ENCODE measurements at places on chromosomes 6 and 20.

GRCh38 chr6:125953502-125953875, 3.1 kb upstream of the HINT3 start:
- no peak for DNase-seq

DNA sequence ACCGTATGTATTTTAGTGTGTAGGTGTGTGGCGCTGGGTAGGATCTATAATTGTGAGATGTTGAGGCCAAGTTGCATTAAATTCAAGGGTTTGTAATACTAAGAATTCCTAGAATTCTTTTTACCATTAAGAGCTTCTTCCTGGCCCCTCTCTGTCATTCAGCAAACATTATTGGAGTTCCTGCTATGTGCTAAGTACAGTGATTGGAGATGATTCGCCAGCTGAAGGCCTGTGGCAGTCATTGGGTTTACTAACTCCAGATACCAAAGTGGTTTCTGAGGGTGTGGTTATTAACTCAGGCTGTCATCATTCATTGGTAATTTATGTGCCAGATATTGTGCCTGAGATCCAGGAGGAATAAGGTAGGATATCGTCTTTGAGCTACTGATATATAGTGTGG, 167.1 kb downstream of the LAMA2 start:
- no peak for DNase-seq

DNA sequence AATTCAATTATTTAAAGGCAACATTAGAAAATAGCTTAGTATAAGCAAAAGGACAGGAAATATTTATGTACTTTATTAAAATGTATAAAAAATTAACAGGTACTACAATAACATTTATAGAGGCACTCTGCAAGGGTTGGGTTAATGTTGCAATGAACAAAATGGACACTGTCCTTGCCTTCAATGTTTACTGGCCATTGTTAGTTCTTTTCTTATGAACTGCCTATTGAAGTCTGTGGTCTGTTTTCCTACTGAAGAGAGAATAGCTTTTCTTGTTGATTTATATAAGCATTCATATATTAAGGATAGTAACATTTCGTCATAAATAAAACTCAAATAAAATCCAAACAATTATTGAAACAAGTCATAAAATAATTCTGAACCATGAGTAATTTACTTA, 135.3 kb upstream of the BEND6 start:
- DNase-seq = no peak

- no peak for DNase-seq
Measured at GRCh38 chr20:32582659-32583580, 2.2 kb downstream of the NOL4L start.

- no peak for DNase-seq
Measured at GRCh38 chr6:15484821-15485220, 178.0 kb downstream of the DTNBP1 start.

DNA sequence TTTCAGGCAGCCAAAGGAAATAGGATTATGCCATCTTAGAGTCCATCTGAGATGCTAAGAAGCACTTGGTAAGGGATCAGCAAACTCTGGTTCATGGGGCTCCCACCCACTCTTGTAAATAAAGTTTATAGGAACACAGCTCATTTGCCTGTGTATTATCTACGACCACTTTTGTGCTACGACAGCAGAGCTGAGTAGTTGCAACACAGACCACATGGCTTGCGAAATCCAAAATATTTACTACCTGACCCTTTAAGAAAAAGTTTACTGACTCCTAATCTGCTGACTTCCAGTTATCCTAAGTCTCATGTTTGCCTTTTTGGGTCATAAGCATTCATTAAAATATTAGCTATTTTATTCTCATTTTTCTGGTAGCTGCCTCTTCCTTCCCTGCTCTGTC, 859.0 kb downstream of the QKI start:
- DNase-seq = no peak

DNA sequence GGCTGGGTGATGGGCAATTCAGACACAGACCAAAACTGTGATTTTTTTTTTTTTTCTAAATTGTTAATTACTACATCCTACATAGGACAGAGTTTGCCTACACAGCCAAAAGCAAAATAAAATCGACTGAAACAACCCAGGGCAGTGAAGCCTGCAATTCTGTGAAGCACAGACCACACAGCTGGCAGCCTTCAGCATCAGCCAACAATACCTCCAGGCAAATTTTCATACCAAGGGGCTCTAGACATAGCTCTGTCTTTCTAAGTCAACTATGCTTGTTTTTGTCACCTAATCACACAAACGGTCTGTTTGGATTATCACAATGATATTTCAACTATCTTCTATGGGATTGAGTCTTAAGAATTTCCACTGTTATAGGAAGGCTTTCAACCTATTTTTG, 17.6 kb downstream of the RMND1 start:
- no peak for DNase-seq

DNA sequence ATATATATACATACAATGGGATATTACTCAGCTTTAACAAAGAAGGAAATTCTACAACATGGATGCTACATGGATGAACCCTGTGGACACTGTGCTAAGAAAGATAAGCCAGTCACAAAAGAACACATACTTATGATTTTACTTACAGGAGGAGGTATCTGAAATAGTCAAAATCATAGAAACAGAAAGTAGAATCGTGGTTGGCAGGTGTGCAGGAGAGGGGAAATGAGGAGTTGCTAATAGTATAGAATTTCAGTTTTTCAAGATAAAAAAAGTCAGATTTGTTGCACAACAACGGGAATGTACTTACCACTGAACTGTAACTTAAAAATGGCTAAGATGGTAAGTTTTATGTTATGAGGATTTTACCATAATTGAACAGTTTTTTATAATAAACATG, 706.3 kb downstream of the TFAP2A start:
- no peak for DNase-seq

DNA sequence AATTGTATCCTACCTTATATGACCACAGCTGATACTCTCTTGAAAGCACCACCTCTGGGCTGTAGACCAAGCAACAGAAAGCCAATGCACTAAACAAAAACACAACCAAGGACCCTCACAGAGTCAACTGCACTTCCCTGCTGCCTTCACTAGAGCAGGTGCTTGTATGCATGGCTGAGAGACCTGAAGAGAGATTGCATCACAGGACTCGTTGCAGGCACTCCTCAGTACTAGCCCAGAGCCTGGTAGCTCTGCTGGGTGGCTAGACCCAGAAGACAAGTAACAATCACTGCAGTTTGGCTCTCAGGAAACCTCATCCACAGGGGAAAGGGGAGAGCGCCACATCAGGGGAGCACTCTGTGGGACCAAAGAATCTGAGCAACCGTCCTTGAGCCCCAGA, 521.6 kb upstream of the IMPG1 start:
- no peak for DNase-seq

DNA sequence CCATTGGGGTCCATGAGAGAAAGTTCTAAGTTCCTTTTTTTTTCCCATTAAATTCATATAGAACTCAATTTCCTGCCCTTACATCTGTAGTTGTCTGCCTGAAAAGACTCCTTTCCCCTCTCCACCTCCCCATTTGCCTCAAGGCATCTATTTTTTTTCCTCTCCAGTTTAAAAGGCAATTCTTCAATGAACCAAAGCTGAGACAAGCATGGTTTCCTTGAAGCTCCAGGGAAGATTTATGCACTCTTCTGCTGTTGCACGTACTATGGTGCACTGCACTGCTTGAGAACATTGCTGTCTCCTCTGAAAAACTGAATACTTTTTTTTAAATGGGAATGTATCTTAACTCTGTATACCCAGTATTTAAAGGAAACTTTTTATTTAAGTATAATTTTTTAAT, 465.2 kb downstream of the CD83 start:
- DNase-seq = no peak

GRCh38 chr6:150177952-150178520, 35.2 kb downstream of the PPP1R14C start:
- no peak for DNase-seq

GRCh38 chr20:36485286-36485685, 56.0 kb upstream of the MYL9 start:
- no peak for DNase-seq

GRCh38 chr20:4545526-4545925, 176.2 kb upstream of the PRND start:
- DNase-seq = no peak

DNA sequence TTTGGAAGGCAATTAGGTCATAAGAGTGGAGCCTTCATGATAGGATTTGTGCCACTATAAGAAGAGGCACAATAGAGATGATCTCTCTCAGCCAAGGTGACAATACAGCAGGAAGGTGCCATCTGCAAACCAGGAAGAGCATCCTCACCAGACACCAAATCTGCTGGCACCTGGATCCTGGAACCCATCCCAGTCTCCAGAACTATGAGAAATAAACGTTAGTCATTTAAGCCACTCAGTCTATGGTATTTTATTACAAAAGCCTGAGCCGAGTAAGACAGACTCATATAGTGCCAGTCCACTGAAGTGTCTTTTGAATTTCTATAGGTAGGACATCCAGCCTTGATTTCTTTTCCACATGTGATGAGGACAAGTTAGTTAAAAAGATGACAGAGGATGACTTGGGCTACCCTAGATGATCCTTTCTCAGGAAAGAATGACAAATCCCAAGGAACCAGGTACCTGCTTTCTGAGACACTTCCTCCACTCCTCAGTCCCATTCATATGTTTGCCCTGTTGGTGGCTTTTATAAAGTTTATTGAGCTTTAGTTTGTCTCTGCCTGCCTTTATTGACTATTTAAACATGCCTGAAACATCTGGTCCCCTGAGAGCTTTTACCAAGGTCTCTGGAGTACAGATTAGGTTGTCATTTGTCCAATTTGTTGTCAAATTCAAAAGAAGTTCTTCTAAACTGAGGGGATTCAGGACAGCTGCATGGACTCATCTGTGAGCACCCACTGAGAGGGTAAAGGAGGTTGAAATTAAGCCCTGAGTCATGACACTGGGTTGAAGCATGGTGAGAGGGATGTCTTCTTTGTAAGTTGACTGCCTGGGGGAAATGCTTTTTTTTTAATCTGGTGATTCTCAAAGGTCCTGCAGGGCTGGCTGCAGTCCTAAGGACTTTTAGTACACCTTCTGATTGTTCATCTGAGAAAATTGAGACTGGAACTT, 165.0 kb upstream of the PLCB4 start:
- DNase-seq = no peak

DNA sequence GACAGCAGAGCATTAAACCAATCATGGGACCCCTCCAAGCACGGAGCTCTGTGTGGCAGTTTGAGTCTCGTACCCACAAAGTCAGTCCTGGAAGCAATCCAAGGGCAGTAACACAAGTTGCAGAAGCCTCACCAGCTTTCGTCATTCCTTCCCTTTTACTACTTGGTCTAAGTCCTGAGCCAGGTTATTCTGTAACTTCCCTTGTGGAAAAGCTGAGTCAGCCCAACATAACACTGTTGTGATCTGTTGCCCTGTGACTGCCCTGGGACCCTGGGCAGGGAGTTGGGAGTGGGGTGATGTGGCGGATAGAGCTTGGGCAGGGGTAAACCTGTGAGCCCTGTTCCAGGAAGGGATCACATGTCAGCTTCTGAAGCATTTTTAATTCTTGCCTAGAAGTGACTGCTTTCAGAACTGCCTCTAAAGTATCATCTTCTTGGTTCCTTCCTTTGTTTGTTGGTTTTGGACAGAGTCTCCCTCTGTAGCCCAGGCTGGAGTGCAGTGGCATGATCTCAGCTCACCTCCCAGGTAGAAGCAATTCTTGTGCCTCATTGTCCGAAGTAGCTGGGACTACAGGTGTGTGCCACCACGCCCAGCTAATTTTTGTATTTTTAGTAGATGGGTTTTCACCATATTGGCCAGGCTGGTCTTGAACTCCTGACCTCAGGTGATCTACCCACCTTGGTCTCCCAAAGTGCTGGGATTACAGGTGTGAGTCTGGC, 183.7 kb upstream of the JAG1 start:
- no peak for DNase-seq

DNA sequence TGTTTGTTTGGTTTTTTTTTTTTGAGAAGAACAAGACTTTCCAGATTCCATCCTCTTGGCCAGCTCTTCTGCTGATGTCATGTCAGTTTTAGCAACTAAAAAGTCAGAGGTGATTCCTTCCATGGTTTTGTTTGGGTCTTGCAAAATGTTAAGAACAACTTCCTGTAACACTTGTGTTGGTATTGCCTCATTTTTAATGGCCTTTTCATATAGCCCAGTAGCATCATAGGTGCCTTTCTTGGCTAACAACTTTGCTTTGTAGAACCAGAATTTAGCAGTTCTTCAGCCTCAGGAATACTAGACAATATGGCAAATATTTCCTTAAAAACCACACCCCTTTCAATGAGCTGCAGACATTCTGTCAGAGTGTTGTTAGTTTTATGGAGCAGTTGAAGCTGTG, 99.5 kb upstream of the SIRPG start:
- no peak for DNase-seq

DNA sequence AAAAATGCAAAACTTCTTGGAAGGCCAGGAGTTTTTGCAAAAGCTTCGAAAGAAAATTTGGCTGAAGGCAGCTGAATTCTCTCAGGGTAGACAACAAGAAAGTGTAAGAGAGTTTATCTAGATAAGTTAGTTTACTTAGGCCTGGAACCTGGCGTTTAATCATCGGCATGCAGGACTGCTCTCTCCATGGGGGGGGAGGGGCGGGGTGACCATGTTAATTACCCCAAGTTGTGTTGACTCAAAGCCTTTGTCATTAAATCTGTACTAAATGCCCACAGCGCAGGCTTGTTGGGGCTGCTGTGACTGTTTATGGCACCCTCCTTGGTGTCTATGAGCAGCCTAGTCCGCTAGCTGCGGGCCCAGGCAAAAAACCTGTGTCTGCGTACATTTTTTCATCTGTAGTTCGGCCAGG, 20.1 kb upstream of the ZNF451 start:
- no peak for DNase-seq

GRCh38 chr6:44234101-44235025, 11.0 kb downstream of the SLC29A1 start:
- DNase-seq = no peak

DNA sequence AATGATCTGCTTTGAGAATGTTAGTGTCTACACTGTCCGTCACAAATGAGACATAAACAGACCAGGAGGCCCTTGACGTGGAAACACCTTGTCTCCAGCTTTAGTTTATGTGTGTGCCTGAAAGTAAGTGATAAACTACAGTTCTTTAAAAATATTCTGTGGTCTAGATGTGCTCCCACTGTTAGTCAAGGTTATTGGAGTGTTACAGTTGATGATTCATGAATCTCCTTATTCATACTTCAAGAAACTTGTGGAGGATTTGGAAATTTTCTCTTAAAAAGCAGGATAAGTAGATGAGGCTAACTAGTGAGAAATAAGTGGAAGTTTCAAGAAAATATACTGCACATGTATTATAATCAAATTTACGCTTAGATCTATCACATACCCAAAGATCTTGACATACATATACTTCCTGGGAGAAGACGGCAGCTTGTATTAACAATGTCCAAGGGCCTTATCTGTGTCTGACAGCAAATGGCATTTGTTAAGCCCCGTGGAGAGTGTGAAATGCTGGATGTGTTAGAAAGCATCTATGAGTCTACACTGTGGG, 90.5 kb upstream of the MBOAT1 start:
- DNase-seq = no peak

Measured in stimulated activated CD4-positive, alpha-beta T cell treated with anti-CD3 and anti-CD28 coated beads, Interleukin-1b, Interleukin-23, amount 100 ng/mL, for 1 hour (primary cell).